ENCODE measurements at places on chromosomes 2 and 18.

DNA sequence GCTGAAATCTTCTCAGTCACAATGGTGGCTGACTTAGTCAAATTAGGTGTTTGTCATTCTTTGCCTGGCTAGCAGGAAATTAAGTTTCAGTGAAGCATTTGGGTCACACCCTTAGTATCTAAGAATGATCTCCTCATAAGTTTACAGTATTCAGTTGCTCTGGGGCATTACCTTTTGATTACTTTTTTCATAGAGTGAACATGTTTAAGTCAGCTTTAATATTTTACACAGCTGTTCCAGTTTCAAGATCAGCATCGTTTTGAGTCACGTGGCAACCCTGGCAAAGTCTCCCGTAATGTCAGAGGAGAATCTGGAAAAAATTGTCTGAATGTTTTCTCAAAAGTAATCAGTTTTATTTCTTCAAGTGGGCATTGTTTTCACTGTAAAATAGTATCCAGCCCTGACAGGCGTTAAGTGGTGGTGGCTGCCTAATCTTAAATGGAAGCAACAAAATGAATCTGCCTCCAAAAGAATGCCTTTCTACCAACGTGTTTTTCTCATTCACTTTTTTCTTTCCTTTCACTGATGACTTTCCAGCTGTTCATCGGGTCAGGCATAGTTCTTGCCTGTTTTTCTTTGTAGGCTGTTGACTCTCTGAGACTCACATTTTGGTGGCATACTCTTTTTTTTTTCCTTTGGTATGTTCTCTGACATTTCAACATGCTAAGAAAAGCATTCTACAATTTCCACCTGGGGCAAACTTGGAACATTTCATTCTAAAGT, 319.6 kb upstream of the TCF4 start:
- DNase-seq, result no peak

DNA sequence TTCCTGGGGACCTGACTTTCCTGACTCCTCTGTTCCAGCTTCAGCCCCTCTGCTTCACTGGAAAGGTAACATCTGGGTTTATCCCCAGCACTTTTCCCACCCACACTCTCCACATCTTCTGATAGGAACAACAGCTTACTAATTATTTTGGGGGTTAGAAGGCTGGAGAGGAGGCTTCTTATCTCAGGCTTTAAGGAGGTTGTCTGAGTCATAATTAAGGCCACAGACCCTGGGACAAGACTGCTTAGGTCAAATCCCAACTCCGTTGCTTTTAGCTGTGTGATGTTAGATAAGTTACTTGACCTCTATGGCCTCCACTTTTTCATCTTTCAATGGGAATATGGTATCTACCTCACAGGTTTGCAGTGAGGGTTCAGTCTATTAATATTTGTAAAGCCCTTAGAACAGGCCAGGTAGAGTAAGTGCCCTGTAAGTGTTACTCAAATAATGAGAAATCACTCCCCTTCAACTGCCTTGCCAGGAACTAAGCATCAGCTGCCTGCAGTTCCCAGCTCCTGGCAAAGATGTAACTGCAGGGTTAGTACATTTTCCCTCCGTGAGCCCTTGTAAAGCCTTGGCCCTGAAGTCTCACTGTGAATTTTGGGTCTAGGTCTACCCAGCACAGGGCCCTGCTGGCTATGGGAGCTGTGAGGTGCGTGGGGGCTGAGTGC, 123.6 kb downstream of the MTX2 start:
- DNase-seq, result no peak

DNA sequence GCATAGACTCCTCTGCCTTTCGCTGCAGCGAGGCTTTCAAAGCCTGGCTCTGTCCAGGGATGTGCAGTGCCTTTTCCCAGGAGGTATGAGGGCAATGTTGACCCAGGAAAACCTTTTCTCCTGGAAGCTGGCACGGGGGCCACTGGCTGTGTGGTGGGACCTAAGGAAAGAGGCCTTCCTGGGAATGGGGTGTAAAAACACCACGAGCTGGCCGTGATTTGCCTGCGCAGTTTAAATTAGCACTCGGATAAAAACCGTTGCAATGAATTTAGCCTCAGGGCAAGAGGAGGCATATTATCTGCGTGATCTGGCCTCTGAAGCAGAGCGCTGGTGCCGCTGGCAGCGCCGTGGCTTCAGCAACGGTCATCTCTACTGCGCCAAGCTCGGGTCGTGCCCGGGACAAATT, 3.0 kb downstream of the OSR1 start:
- DNase-seq, result no peak

- no peak for DNase-seq
These were observed 110.7 kb downstream of the XRCC5 start for GRCh38 chr2:216219861-216220260.

- no peak for DNase-seq
These were observed 56.9 kb downstream of the SRBD1 start for GRCh38 chr2:45554073-45554741.

- DNase-seq, result no peak
These were observed 3.1 kb upstream of the PRKAG3 start for GRCh38 chr2:218834685-218835084.

GRCh38 chr2:64404002-64404731, 49.8 kb upstream of the LGALSL start:
- no peak for DNase-seq

GRCh38 chr2:119427756-119428155, 3.9 kb upstream of the TMEM37 start:
- DNase-seq, result no peak

GRCh38 chr2:58640042-58640441, 398.9 kb upstream of the FANCL start:
- peak; percentile 22 for DNase-seq

DNA sequence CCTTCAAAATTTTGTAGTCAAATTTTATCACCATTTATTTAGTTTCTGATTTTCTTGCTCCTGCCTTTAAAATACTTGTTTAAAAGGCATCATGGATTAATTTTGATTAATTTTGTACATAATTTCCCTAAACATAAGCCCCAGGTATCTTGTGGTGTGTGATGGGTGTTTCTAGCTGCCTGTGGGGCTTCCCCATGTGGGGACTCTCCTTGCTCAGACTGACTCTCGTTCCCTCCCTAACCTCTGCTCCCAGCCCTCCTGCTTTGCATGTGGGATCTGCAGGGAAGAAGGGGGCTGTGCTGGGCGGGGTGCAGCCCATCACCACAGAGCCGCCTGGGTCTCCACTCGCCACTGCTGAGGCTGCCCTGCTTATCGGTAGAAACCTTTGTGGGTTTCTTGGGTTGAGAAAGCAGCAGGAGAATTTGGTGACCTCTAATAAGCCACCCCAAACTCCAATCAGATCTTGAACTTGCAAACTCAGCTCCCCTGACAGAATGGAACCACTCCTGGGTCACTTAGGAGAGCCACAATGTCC, 72.5 kb downstream of the MRPS9 start:
- DNase-seq, result no peak

DNA sequence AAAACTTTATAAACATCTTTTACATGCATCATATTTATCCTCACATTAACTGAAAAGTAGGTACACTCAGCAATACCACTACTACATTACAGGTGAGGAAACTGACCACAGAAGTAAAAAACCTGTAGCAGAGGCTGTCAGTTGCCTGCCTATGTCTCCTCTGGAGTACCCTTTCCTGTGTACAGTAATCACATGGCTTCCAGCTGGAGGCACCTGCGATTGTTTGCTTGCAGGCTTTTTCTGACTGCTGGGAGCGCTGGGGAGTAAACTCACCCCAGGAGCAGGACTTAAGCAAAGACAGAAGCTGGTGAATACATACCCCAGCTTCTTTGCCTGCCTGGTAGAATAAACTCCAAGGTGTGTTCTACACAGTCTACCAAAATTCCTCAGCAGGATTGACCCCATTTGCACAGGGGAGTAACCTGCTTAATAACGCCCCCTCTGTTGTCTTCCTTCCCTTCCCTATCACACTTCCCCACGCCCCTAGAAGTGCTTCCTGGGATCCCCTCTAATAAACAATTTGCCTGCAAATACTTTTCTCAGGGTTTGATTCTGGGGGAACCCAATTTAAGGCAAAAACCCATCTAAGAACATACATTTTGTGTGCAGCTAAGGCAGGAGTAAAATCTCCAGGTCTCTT, 138.9 kb downstream of the PTH2R start:
- DNase-seq, result no peak

GRCh38 chr18:52008330-52008729, 331.7 kb upstream of the DCC start:
- DNase-seq, result no peak

DNA sequence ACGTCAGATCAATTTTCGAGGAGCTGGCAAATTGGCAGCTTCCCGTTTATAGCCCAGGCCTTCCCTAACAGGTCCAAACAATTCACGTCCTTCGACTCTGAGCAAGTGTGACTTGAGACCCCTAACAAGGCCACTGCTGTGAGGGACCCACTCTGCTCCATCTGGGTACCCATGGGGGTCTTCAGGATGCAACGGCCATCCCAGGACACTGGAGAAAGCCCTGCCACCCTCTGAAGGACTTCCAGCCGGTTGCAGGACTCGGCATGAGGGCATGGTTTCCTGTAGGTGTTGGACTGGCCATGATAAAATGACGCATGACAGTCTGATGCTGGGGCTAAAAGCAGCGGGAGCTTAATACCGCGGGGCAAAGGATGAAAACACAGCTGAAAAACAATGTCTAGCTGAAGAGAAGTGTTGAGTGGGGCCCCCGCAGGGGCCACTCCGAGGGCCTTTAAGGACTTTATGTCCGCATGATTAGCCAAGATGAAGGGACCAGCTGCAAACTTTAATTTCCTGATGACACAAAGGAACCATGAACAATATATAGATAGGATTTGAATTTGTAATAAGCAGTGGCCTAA, 113.3 kb upstream of the ZNF521 start:
- DNase-seq, result no peak

- peak; percentile 6 for DNase-seq
These were observed 25.4 kb downstream of the TET3 start for GRCh38 chr2:74010087-74010541.

GRCh38 chr2:11326677-11327211, 17.7 kb downstream of the ROCK2 start:
- DNase-seq, result no peak

DNA sequence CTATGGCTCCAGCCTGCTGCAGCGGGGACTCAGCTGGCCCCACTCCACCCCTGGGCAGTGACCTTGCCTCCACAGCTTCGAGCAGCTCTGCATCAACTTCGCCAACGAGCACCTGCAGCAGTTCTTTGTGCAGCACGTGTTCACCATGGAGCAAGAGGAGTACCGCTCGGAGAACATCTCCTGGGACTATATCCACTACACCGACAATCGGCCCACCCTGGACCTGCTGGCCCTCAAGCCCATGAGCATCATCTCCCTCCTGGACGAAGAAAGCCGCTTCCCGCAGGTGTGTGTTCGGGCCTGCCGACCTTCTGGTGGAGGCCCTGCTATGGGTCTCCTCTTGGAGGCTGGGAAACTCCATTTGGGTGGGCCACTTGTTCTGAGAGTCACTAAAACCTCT, 48.6 kb downstream of the MYO7B start:
- DNase-seq, result no peak

DNA sequence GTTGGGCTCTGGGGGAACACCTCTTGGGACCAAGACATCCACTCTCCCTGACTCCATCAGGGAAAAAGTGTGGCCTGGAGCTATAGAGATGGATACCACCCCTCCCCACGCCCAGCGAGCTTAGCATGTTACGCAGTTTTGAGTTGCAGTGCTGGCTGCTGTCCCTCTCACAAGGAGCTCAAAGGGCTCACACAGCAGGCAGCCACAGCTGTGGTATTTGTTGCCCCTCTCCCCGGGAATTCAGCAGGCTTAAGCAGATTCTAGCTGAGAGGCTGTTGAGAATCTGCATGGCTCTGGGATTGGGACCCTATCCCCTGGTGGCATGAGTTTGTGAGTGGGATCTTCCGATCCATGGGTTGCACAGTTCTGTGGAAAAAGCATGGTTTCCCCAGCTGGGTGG, 673.1 kb upstream of the FSHR start:
- no peak for DNase-seq

- DNase-seq, result no peak
These were observed 84.3 kb downstream of the FANCL start for GRCh38 chr2:58156780-58157179.

DNA sequence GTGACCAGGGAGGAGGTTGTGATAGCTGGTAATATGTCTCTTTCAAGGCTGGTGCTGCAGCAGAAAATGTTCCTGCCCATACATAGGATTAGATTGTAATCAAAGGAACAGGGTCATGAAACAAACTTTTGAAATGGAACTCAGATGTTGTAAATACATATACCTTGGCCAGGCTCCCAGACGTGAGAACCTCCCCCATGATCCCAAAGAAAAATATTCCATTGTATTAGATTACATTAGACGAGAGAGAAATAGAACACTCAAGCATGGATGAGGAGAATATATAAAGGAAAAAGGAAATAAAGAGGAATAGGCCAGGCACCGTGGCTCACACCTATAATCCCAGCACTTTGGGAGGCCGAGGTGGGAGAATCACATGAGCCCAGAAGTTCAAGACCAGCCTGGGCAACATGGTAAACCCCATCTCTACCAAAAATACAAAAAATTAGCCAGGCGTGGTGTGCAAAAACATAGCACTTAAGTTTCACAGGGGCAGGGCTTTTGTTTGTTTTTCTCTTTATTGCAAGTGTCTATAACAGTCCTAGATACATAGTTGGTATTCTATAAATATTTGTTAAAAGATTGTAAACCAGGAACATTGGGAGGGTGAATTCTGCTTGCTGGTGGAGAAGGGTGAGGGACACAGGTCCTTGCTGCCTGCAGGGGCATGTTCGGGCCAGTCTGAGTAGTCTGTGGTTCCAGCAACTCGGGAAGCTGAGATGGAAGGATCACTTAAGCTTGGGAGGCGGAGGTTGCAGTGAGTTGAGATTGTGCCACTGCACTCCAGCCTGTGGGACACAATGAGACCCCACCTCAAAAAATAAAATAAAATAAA, 52.8 kb downstream of the RPL37A start:
- no peak for DNase-seq

DNA sequence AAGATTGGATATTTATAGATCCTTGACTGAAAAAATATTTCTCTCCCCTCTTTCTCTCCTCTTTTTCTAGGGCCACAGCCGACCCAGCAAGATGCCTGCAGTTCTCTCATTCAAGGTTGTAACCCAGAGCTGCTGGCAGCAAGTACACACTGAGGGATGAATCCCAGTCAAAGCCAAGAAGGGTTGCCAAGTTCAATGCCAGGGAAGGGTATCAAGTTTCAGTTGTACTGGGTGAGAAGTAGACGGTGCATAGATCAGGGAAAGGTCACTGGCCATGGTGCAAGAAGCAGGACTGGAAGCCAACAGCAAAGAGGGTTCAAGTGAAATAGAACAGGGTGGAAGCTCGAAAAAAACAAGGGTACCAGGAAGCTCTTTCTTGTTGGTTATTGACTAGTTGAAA, 170.2 kb downstream of the NRP2 start:
- DNase-seq, result no peak

DNA sequence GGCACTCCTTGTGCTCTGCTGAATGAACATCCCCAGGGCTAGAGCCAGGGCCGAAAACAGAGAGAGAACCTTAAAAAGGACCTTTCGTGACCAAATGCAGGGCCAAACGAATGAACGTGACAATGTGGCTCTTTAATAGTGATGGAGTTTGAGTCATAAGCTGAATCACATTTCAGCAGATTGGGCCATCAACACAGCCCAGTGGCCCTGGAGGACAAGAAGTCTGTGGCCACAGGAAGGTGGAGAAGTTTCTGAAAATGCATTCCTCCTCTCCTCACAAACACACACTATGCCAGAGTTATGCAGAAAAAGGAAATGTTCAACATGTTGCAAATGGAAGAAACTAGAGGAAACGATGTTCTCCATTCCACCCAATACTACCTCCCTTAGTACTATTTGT, 415.8 kb downstream of the HRH4 start:
- no peak for DNase-seq

All from WERI-Rb-1 (cell line).